Fibroblast of skin of abdomen (primary cell): ENCODE measurements at places on chromosomes 4 and X.

- no peak for DNase-seq
Observed at GRCh38 chr4:136935305-136935704, 597.0 kb downstream of the PCDH18 start.

DNA sequence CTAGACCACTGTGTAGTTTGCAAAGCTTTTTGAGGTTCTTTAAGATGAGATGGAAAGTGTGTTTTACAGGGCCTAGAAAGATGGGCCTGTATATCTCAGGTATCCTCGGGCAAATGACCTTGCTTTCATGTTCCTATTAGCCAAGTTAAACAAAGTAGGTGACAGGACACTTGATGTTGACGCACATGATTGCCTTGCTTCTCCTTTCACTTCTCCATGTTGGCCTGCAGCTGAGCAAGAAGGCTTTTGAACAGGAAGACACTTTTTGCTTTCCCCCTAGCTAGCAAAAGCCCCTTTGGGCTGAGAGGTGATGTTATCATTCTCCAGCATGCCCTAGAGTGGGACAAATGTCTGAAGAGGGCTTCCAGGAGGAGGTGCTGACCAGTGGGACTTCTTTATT is 202.1 kb downstream of the GPC3 start:
- no peak for DNase-seq

DNA sequence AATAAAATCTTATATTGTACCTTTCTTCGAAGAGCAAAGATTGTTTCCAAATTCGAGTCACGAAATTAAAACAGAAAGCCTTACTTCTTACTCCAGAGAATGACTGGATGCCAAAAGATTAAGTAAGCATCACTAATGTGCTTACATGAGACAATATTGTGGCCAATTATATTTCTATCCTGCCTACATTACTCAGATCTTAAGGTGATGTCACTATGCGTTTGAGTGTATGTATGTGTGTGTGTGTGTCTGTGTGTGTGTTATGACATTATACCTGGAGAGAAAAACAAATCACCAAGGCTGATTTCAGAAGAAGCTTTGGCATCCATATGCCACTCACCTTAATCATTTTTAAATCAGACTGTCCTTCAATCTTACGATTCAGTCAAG is 556.3 kb downstream of the PPARGC1A start:
- peak; percentile 44 for DNase-seq

DNA sequence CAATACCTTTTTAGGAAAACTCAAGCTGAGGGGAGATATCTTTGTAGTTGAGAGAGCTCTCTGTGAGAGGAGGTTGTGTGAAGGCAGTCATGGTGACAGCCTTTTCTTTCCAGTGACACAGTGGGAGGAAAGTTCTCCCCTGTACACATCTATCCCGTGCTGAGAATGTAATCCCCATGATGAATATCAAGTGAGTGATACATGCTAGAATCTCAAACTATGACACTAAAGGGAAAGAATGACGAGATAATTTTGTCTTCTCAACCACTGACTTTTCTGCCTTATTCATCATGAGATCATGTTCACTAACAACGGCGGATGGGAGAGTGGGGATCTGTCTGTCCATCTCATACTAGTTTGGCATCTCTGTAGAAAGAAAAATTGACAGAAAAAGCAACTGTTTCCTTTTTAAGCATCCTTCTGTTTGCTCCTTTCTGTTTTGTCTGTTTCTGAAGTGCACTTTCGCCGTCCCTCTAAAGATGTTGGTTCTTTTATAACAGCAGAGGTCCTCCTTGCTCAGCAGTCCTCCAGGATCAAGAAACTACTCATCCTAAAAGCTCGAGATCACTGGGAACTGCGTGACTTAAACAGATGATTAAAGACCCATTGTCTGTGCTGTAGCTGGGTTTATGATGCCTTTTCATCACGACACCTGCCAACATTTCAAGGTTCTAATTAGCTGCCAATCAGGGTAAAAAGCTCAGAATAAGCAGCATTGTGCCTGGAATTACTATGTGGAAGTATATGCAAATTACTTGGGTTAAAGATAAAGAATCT is 137.6 kb downstream of the DCK start:
- peak; percentile 75 for DNase-seq

GRCh38 chrX:77564823-77565222 is 117.6 kb downstream of the FGF16 start:
- DNase-seq: no peak

GRCh38 chr4:94349193-94349592 is 6.6 kb upstream of the HPGDS start:
- peak; percentile 22 for DNase-seq

- DNase-seq: no peak
Observed at GRCh38 chr4:76105652-76106051, 31.1 kb downstream of the ART3 start.

GRCh38 chrX:45806410-45807121 is 605.9 kb upstream of the DIPK2B start:
- peak; percentile 94 for DNase-seq

DNA sequence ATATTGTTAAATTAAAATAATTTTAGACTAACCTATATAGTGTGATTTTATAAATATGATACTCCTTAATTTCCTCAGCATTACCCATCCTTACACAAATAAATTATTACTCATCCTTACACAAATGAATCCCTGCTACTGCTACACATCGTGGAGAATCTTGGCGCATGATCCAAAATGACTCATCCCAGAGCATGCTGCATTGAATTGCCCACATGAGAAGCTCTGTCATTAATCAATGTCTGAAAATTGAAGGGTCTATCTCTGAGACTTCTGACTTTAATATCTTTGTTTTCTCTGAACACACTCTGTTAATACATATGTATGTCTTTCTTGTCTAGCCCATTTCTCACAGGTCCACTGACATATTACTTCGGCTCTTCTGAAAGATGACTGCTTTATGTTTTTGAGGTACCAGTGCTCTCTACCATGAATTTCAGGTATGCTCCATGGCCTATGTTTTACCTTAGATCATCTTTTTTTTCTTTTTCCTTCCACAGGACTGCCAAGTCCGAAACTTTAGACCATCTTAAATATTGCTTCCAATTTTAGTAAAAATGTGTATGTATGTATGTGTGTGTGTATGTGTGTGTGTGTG is 15.7 kb upstream of the DUSP21 start:
- DNase-seq: peak; percentile 86

- DNase-seq: no peak
Observed at GRCh38 chr4:59583845-59584568, 1616.1 kb upstream of the ADGRL3 start.

- DNase-seq: peak; percentile 65
Observed at GRCh38 chr4:40897557-40898203, 147.9 kb downstream of the NSUN7 start.

DNA sequence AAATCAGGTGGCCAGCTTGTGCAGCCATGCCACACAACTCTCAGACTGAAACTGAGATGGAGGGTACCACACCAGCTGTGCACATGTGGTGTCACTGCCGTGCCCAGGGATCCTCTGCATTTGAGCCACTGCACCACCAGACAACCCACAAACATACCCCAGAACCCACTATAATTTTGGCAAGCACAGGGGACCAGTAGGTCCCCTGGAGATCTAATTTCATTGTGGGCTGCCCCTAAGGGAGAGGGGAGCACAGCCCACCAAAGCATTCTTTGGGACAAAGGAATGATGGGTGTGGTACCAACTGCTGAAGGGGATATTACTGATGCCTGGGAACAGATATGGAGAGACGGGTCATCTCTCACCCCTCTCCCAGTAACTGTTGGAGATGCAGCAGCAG is 140.9 kb downstream of the EFHC2 start:
- DNase-seq: no peak

- DNase-seq: no peak
Observed at GRCh38 chr4:33881176-33881575, 2363.1 kb downstream of the ARAP2 start.

- no peak for DNase-seq
Observed at GRCh38 chr4:105971036-105971435, 75.8 kb downstream of the NPNT start.

- no peak for DNase-seq
Observed at GRCh38 chr4:162498168-162498567, 334.4 kb upstream of the FSTL5 start.

DNA sequence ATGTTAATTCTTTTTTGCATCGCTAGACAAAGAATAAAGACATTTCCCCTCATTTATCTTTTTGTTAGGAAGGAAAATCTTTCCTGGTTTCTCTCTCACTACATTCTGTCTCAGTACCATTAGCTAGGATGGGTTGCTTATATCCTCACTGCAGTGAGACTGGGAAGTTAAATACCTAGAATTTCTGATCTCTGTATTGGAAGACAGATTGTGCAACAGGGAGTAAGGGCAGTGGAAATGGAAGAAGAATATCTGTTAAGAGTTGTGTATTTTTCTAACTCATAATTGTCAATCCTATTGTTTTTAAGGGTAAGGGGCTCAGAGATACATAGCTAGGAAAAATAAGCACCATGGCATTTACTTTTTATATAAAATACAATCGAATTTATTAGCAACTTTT is 19.6 kb downstream of the PTPN13 start:
- DNase-seq: no peak

- no peak for DNase-seq
Observed at GRCh38 chrX:56853436-56853835, 124.4 kb downstream of the NBDY start.
